Stimulated activated CD4-positive, alpha-beta T cell treated with anti-CD3 and anti-CD28 coated beads, Interleukin-15, amount 100 ng/mL, for 1 hour (primary cell): ENCODE measurements at places on chromosomes 6 and 20.
A peak's percentile ranks its signal among the peaks of the same experiment; 100 is the strongest.

- no peak for DNase-seq
These were observed 26.6 kb upstream of the ILRUN start for GRCh38 chr6:34723203-34723602.

DNA sequence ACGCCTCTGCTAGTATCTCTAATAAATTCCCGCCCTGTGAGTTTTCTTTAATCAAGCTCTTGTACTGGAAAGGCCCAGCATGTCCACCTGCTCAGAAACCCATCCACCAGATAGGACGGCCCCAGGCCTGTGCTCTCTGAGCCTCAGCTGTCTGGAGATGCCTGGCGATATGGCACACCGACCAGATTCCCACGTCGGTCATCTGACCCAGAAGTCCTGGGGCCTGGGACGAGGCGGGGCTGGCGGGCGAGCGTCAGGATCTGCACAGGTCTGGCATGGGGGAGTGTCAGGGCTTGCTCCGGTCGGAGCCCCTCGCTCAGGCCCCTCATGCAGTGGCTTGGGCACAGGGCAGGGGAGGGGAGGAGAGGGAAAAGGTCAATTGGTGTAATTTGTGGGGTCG lies 10.2 kb downstream of the RNASET2 start:
- no peak for DNase-seq

GRCh38 chr6:22829070-22829469 lies 259.7 kb downstream of the HDGFL1 start:
- no peak for DNase-seq

DNA sequence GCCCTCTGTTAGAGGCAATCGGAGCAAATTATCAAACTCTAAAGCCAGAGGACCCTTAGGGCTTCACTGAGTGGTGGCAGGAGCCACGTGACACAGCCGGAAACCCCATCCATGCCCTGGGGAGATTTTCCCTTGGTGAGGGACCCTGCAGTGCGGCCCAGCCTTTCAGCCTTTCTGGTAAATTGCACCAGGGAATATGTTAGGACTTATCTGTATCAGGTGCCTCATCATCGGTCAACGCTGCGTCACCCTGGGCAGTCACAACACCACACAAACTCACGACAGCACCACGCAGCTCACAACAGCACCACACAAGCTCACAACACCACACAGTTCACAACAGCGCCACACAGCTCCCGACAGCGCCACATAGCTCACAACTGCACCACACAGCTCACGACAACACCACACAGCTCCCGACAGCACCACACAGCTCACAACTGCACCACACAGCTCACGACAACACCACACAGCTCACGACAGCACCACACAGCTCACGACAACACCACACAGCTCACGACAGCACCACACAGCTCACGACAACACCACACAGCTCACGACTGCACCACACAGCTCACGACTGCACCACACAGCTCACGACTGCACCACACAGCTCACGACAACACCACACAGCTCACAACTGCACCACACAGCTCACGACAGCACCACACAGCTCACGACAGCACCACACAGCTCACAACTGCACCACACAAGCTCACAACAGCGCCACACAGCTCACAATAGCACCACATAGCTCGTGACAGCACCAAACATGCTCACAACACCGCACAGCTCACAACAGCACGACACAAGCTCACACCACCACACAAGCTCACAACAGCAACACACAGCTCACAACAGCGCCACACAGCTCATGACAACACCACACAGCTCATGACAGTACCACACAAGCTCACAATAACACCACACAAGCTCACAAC lies 199.0 kb downstream of the DLL1 start:
- no peak for DNase-seq

- no peak for DNase-seq
These were observed 95.5 kb downstream of the CEBPB start for GRCh38 chr20:50286174-50286511.

- no peak for DNase-seq
These were observed 29.9 kb downstream of the KIF13A start for GRCh38 chr6:17957498-17957897.

DNA sequence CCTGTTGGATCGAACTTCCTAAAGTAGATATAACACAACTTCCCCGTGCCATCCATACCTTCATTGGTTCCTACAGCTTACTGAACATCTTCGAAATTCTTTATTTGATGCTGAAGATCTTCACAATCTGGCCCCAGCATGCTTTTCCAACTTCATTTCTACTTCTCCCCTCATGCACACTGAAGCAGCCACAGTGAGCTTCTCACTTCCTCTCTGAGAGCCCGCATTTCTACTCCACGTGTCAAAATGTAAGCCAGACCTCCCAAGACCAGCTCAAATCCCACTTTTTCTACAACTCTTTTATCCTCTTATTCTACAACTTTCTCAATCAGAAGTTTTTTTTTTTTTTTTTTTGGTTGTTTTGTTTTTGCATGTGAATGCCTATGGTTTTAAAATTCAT lies 254.7 kb downstream of the GMPR start:
- no peak for DNase-seq

DNA sequence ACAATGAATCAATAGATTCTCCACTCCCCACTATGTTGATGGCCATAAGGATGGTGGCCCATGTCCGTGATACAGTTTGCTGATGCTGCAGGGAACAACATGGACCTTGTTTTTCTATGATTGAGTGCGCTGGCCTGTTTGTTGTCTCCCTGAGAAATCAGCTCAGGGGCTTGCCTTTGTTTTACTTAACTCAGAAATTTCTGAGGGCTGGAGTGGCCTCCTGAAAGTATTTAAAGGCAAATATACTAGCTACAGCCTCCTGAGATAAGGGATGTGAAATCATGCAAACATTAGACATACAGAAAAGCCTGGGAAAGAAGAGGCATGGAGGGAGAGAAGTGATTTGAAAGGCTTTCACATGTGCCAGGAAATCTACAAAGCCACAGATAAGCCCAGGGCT lies 170.3 kb upstream of the FLRT3 start:
- no peak for DNase-seq

DNA sequence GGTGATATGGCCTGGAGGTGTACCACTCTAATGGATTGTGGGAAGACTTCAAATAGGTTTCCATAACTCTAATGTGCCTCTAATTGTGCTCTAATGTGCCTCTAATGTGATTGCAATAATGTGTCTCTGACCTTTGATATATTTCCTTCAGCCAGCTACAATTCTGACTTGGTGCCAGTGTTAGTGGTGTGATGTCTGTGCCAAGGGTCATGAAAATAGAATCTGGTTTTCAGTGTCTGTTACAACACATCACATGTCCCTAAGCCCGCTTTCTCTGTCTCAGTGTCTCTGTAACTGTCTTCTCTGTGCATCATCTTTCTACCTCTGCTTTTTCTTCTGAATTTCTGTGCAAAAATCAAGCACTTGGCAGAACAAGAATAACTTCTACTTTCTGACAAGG lies 77.2 kb upstream of the ECI2 start:
- no peak for DNase-seq

- no peak for DNase-seq
These were observed 175.1 kb downstream of the JARID2 start for GRCh38 chr6:15420959-15421438.

GRCh38 chr6:147283460-147283859 lies 79.2 kb downstream of the STXBP5 start:
- no peak for DNase-seq

GRCh38 chr6:111987295-111987694 lies 66.6 kb upstream of the CCN6 start:
- no peak for DNase-seq

DNA sequence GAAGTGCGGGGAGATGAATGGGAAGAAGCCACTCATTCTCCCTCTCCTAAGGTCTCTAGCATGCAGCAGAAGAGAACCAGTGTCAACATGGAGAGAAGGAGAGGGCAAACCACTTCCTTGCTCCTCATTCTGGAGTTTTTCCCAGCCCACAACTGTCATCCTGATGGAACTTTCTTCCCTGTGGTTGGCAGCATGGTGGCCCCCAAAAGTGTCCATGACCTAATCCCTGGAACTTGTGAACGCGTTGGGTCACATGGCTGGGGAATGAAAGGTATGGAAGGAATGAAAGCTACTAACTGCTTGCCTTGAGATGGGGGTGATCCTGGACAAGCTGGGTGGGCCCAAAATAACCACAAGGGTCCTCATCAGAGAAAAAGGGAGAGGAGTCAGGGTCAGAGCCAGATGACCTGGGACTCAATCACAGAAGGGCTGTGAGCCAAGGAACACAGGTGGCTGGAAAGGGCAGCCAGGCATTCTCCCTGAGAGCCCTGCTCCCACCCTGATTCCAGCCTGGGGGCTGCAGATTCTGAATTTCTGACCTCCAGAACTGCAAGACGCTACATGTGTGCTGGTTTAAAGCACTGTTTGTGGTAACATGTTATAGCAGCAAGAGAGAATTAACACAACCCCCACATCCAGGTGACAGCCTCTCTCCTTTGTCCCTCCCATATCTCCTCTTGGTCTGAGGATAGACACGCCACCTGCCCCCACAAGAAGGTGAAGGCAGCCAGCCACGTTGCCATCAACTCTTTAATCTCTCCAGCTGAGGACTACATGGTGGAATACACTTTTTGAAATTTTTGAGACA lies 63.2 kb downstream of the PYGB start:
- no peak for DNase-seq

DNA sequence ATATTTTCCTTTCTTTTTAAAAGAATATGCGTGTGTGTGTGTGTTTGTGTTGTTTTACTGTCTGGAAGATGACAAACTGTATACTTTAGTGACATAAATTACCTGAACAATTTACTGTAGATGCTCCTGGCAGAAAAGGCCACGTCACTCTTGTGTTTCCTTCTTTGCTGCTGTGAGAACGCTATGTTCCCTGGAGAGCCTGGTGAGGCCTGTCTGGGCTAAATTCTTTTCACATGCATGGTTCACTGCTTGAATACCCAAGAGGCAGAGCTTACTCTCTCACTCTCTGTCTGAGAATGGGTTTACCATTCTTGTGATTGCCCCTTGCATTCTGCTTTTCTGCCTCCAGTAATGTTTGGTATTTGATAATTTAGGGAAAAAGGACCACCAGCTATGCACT lies 64.3 kb downstream of the EDN1 start:
- no peak for DNase-seq

- DNase-seq = no peak
These were observed 94.2 kb upstream of the FLRT3 start for GRCh38 chr20:14431568-14431967.

DNA sequence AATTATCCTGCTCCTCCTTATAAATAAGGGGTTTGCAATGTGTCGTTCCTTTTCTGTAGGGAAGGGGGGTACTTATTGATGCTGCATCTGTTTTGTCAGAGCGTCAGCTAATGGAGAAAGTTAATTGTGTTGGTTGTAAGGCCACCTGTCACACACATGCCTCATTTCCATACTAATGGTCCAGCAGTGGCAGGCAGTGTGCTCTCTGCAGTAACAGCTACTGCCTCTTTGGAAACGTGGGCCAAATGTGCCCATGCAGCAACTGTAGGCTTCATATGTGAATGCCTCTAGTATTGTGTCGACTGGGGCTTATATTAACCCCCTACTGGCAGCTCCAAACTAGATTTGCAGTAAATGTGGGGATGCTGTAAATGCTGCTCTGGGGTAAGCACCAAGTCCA lies 56.3 kb upstream of the OLIG3 start:
- no peak for DNase-seq

DNA sequence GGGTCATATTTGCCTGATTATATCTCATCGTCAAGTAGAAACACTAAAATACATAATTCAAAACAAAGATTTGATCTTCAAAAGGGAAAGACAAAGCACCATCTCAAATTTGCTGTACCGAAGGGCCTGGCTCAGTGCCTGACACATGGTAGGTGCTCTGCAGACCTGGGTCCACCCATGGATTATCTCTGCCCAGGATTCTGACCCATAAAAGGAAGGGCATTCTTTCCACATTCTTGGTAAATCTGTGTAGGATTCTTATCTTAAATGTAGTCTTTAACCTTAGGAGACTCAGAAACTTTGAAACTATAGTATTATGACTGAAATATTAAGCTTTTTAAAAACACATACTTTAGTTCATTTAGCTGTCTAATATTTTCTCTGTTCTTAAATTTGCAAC lies 274.1 kb upstream of the FLRT3 start:
- no peak for DNase-seq

- DNase-seq = no peak
These were observed 48.7 kb upstream of the RSPO3 start for GRCh38 chr6:127069659-127070279.

GRCh38 chr6:36679043-36679833 lies 724 bp downstream of the CDKN1A start:
- peak; percentile 14 for DNase-seq

DNA sequence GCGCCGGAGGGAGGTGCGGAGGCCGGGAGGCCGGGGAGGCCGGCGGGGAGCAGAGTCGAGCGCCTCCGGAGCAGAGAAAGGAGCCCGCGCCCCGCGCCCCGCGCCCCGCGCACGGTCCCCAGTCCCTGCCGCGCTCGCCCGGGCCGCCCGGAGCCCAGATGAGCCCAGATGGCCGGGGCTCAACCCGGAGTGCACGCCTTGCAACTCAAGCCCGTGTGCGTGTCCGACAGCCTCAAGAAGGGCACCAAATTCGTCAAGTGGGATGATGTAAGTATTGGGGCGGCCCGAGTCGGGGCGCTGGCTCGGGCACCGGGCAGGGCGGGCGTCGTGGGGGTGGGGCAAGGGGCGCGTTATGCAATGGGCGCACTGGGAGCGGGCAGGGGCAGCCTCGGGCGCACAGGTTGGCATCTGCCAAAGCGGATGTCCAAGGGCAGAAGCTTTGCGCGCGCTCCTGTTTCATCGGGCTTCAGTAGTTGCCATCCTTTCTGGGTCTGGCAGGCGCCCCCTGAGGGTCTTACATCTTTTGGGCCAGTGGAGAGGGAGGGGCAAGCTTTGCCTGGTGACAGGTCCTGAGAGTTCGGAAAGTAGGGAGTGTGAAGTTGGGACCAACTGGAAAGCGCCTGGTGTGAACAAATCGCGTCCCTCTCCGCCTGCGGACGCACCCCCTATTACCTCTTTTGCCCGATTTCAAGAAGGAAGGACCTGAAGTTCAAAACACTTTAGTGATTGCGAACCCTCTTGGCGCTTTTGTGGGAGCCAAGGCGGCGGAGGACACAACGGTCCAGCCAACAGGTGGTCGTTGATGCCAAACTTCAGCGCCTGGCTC lies 631 bp downstream of the PLCB1 start:
- DNase-seq = no peak

GRCh38 chr6:150346346-150346745 lies 22.5 kb upstream of the IYD start:
- DNase-seq = no peak

DNA sequence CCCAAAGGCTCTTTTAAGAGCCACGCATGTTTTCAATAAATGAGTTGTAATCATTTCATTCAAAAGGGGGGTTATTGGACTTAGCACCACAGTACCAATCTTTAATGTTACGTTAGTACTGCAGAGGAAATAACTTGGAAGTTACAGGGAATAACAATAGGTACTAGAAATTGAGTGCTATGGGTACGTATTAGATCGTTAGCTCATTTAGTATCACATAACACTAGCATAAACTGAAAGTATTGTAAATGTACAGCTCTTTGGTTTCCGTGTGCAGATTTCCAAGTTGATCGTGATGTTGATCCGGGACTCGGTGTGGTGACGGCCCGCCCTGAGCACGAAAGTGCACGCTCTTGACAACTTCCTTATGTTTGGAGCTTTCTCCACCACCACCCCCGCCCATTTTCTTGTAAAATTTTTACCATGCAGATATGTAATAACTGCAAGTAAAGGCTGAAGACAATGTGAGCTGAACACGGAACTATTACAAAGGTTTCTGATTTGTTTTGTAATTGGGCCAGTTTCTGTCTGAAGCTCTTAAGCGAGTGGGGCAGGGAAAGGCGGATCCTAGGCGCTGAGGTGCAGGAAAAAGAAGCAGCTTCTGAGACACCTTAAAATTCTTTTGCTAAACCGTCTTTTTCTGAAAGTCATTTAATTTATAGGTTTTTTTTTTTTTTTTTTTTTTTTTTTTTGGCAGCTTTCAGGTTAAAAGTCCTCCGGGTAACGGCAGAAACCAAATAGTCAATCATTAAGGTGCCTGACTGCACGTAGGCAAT lies 71.5 kb downstream of the HFE start:
- no peak for DNase-seq
